ENCODE measurements at places on chromosomes 12 and 14. TPM values are rescaled to one million over a fixed set of nuclear protein-coding genes. Genes with fewer than 3 reads are reported as not detected.

PLCZ1 gene
- not detected for total RNA-seq

GRCh38 chr14:60700598-60700997 is 23.6 kb downstream of the SIX4 start:
- no peak overlapping the region for H3K4me3 ChIP-seq
- no peak overlapping the region for H3K27ac ChIP-seq
- H3K4me1 ChIP-seq, result no peaks in the 10 kb centered on the region
- no peaks in the 10 kb centered on the region for H3K27me3 ChIP-seq
- no peaks in the 10 kb centered on the region for H3K36me3 ChIP-seq

GRCh38 chr12:13045816-13046215 is 1.6 kb downstream of the FAM234B start:
- no peak for DNase-seq
- no peaks in the 10 kb centered on the region for H3K27me3 ChIP-seq
- H3K36me3 ChIP-seq, result no peaks in the 10 kb centered on the region

DNA sequence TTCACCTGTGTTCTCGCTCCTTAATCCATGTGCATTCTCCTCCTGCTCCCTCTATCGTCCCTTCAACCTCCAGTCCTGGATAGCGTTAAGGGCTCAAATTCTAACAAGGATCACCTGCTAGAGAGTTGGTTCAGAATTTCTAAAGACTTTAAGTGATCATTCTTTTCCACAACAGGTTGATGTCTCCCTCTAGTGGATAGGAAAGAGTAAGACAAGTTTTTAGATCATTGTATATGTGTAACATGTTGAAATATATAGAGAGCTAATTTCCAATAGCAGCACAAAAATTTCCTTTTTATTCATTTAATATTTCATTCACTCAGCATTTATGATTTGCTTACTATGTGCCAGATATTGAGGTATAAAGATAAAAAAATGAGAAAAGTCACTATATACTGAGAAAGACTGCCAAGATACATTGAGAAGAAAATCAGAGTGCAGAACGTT is 9.3 kb upstream of the ESR2 start:
- H3K27me3 ChIP-seq, result no peaks in the 10 kb centered on the region
- no peak overlapping the region for H3K4me3 ChIP-seq
- no peak overlapping the region for H3K27ac ChIP-seq
- no peak for DNase-seq

GRCh38 chr14:63893701-63894458 is 41.1 kb downstream of the SYNE2 start:
- peak; percentile 61 for DNase-seq
- peaks cover 40% of the 10 kb centered on the region for H3K4me1 ChIP-seq
- H3K4me3 ChIP-seq, result no peak overlapping the region

ASCL1 gene
- not detected for total RNA-seq

DNA sequence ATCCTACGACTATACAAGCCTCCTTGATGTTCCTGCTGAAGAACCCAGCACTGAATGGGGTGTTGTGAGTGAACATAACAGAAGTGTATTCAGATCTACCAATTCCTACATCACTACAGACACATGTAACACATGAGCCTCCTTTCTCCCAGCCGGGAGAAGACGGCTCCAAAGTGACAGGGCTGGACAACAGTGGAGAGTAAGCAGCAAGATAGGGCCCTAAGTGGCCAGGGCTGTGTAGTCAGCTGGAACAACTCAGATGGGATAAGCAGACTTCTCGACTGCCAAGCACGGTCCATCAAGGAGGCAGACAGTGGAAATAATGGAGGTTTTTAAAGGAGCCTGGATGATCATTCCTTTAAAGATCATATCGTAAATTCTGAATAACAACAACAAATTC is 73.5 kb downstream of the TTC7B start:
- peak overlapping the region; percentile 53 for H3K27ac ChIP-seq
- H3K4me3 ChIP-seq, result no peak overlapping the region
- no peaks in the 10 kb centered on the region for H3K27me3 ChIP-seq
- peak; percentile 60 for DNase-seq
- H3K4me1 ChIP-seq, result peaks cover 31% of the 10 kb centered on the region
- peaks cover 4% of the 10 kb centered on the region for H3K36me3 ChIP-seq

GRCh38 chr14:87508333-87508732 is 484.6 kb downstream of the GALC start:
- H3K27me3 ChIP-seq, result no peaks in the 10 kb centered on the region
- DNase-seq, result no peak
- no peak overlapping the region for H3K27ac ChIP-seq
- no peaks in the 10 kb centered on the region for H3K4me1 ChIP-seq

- H3K36me3 ChIP-seq, result peaks cover 82% of the 10 kb centered on the region
- H3K27ac ChIP-seq, result no peak overlapping the region
- H3K4me1 ChIP-seq, result no peaks in the 10 kb centered on the region
- no peaks in the 10 kb centered on the region for H3K27me3 ChIP-seq
These were observed 56.9 kb downstream of the SCFD1 start for GRCh38 chr14:30678926-30679431.

TAS2R20 gene
- 0.36 TPM for total RNA-seq
